Foreskin fibroblast (primary cell): ENCODE measurements at places on chromosomes 5 and 9.

DNA sequence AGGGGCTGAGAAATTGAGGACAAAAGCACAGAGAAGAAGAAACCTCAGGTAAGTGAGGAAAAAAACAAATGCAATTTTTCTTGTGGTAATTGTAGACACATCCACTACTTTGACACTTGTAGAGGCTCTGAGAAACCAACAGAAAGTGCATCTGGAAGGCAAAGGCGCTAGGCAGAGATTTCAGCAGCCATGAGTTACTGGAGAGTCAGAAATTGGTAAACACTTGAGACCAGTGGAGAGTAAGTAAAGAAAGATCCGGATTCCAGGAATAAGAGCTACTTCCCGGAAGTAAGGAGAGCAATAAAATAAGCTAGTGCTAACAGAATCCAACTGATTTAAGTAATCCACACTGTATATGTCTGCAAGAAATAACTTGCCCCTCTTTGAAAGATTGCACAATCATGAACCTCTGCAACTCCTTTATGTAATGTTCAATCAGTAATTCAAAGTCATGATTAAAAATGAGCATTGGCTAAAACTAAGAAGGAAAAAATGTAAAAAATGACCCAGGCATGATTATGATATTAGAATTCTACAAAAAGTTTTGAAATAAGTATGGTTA, 382.1 kb downstream of the CDH18 start:
- DNase-seq, result no peak

GRCh38 chr5:367358-368130, 46.0 kb downstream of the AHRR start:
- DNase-seq, result peak; percentile 35

- no peak for DNase-seq
These were observed 75.7 kb downstream of the KCNT1 start for GRCh38 chr9:135777623-135778177.

DNA sequence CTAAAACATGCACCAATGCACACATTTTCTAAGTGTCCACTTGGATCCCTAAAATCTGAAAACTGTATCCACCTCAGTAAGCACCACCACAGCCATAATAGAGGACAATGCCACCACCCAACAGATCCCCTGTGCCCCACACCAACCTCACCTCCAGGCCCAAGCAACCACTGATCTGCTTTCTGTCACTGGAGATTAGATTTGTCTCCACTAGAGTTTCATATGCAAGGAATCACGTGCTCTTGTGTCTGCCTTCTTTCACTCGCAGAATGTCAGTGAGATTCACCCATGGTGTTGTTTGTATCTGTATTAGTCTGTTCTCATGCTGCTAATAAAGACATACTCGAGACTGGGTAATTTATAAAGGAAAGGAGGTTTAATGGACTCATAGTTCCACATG, 216.1 kb upstream of the WWC1 start:
- no peak for DNase-seq

- DNase-seq, result peak; percentile 45
These were observed 429.9 kb downstream of the NR2F1-AS1 start for GRCh38 chr5:93151121-93151520.

DNA sequence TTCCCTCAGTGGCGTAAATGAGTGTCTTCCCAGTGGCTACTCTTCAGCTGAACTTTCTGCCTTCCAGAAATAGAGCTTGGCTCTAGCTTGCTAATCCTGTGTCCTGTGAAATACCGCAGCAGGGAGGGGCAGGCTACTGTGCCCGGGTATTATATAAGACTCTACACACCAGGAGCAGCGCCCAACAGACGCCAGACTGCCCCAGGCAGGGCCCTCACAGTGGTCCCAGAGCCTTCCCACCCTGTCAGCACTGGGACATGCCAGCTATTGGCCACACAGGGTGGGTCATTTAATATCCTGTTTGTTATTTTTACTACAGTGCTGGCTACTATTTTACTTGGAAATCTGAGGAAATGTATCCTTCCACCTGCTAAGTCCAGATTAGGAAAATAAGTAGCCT, 121.0 kb downstream of the FEM1C start:
- DNase-seq, result no peak

DNA sequence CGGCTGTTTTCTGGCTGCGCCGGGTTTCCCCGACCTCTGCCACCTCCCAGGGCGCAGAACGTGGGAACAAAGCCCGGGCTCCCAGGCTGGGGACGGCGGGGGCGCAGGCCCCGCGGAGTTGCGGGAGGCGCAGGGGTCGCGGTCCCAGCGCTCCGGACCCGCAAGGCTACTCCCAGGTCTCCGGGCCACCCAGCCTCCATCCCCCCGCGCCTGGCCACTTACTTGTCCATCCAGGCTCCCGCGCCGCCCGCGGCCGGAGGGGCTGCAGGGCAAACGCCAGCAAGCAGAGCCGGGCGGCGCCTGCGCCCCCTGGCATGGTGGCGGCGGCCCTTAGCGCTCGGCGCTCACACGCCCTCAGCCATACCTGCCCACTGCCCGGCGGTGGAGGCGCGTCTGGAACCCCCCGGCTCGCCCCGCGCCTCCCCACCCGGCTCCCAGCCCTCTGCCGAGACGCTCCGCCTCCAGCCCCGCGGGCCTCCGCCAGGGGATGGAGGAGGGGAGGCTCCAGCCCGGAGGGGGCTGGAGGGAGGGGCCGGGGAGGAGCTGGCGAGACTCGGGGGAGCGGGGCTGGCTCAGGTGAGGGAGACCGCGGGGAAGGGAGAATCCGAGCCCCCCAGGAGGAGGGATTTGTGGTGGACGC, at the start of gene ADAM19:
Gene ADAM19 (minus strand): TSS at position 395 of the 640 bp plus-strand sequence. CDS start 79 bp downstream, at position 316.
- peak; percentile 40 for DNase-seq

GRCh38 chr5:88820581-88820980, 62.4 kb downstream of the MEF2C start:
- DNase-seq, result no peak

- DNase-seq, result no peak
These were observed 108.0 kb downstream of the PAM start for GRCh38 chr5:102863058-102863457.

DNA sequence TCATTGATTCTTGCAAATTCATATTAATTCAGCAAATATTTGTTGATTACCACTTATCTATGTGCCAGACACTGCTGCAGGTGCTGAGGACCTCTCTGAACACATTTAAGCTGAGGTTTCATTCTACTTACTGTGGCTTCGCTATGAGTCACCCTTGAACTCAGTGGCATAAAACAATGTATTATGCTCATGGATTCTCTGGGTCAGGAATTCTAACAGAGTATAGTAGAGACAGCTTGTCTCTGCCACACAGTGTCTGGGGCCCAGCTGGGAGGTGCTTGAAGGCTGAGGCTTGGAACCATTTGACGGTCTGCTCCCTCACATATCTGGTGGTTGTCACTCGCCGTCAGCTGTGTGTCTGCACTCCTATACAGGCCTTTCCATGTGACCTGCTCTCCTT, 124.3 kb upstream of the NR3C1 start:
- peak; percentile 58 for DNase-seq

DNA sequence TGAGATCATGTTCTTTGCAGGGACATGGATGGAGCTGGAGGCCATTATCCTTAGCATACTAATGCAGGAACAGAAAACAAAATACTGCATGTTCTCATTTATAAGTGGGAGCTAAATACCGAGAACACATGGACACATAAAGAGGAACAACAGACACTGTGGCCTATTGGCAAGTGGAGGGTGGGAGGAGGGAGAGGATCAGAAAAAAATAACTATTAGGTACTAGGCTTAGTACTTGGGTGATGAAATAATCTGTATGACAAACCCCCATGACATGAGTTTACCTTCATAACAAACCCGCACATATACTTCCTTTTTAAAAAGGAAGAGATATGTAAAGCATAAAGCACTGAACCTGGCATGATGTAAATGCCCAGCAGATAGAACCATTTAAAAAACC, 99.0 kb downstream of the MEGF10 start:
- no peak for DNase-seq

GRCh38 chr9:17121264-17121663, 13.6 kb upstream of the CNTLN start:
- no peak for DNase-seq

DNA sequence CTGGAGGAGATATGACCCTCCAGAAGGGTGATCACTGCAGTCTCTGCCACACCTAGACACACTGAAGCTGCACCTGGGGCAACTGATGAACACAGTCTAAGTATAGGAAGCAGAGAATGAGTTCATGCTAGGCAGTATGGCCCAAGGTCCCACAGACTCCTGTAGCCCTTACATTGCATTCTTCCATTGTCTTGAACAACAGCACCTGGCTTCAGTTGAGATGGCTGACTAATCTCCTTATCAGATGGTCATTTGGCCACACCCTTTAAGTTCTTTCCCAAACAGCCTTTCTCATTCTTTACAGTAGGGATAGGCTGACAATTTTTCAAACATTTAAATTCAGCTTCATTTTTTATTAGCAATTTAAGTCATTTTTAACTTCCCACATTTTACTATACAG, 23.1 kb downstream of the CENPK start:
- DNase-seq, result peak; percentile 5
